NCI-H2081 treated with DMSO at 0.1 percent for 48 hours (cell line): ENCODE measurements at places on chromosomes 12 and 14.

DNA sequence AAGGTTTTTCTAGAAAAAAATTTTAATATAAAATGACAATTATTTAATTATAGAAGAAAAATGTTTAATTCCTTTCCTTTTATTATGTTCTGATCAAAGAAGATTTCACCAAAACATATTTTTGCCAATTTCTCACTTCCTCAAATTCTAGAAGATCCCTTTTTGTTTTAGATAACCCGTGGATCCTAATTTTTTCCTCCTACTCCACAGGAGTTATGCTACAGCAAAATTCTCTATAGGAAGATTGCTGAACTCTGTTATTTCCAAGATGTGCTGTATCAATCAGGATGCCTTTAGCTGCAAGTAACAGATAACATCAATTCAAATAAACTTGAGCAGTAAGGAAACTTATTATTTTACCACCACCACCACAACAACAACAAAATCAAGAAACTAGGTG, 3.8 kb upstream of the SNX6 start:
- no peak for DNase-seq

- no peak for DNase-seq
Measured at GRCh38 chr12:68621472-68622081, 10.9 kb downstream of the RAP1B start.

- DNase-seq, result no peak
Measured at GRCh38 chr12:32820376-32820931, 64.8 kb upstream of the YARS2 start.

DNA sequence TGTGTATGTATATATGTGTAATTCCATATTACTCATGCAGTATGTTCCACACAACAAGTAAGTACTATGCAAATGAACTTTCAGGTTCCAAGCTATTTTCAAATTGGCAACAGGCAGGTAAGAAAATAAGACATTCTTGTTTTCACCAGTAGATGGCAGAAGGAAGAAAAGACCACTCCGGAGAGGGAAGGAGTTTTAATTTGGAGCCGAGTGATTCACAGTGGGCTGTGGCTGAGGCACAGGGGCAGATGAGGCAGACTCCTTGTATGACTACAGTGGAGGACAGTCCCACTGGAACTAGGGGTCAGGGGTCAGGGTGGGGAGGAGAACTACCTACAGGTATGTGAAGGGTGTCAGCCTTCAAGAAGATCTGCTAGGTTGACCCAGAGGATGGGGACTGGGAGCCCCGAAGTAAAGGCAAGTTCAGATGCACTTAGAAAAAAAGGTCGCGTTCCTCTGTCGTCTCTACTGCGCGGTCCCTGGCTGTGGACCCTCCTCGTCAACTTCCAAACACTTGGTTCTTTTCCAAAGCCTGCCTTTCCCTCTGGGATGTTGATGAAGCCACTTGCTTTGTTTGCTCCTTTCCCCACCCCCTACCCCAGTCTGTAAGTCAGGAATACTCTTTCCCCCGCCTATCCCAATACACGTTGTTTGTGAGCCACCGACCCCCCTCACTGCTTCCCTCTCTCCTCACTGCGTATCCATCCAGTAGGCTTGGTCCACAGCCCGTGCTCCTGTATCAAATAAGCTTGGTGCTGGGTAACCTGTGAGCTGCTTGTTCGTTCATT, 24.1 kb downstream of the DDX47 start:
- DNase-seq, result peak; percentile 21

- no peak for DNase-seq
Measured at GRCh38 chr14:55146425-55146824, 17.4 kb downstream of the LGALS3 start.

GRCh38 chr14:94312481-94313246, 10.5 kb downstream of the SERPINA6 start:
- DNase-seq, result no peak

DNA sequence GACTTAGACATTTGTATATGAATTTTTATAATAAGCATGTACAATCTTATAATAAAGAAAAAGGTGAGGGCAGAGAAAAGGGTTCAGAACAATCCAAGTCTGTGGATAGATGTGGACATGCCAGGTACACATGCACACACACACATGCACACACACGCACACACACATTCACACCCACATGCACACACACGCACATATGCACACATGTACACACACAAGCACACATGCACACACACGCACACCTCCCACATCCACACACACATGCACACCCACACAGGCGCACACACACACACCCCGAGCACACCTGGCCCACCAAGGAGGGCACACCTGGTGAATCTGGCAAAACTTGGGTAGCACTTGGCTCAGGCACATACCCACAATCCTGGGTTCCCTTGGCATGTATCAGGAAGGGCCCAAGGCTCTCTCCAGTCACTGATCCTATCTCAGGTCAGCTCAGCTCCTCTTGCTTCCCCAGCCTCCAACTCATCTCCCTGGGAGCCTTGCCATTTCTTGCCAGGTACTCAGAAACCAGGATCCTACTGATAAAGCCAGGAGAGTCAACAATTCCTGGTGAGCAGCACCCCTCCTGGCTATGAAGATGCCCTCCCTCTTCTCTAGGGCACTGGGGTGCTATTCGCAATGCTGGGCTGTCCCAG, 18.6 kb upstream of the TMEM106C start:
- DNase-seq, result no peak

DNA sequence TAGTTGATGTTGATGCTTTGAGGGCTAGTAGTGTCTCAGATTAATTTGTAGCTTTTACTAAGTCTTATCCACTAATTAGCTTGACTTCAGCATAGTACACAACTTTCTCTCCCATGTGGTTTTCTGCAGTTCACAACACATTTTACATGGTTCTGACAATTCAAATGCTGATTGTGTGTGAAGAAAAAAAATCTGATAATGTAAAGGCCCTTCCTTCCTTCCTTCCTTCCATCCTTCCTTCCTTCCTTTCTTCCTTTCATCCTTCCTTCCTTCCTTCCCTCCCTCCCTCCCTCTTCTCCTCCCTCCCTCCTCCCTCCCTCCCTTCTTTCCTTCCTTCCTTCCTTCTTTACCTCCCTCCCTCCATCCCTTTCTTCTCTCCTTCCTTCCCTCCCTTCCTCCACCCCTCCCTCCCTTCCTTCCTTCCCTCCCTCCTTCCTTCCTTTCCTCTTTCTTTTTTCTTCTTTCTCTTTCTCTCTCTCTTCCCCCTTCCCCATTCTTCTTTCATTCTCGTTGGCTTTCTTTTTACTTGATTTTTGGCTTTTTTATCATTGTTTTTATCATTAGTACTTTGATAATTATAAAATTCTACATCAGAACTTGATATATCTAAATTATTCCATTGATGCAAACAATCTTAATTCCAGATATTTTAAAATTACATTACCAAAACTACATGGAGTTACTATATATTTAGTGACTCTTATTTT, 1415.6 kb downstream of the LRFN5 start:
- no peak for DNase-seq

- no peak for DNase-seq
Measured at GRCh38 chr12:52984136-52984535, 22.1 kb upstream of the EIF4B start.

DNA sequence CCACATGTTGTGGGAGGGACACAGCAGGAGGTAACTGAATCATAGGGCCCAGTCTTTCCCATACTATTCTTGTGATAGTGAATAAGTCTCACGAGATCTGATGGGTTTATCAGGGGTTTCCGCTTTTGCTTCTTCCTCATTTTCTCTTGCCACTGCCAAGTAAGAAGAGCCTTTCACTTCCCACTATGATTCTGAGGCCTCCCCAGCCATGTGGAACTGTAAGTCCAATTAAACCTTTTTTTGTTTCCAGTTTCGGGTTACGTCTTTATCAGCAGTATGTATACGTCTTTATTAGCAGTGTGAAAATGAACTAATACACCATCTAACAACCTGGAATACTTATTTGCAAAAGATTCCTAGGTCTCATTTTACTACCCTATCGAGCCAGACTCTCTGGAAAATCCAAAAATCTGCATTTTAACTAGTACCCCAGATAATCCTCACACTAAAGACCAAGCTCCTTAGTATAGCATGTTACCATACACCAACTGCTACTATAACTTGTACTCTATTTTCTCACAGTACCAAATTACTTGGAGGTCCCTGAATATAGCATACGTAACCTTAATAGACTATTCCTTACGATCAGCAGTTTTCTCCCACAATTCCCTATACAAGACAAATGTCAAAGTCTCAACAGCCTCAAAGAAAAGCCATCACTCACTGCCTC, 11.5 kb downstream of the GTF2A1 start:
- DNase-seq, result no peak

DNA sequence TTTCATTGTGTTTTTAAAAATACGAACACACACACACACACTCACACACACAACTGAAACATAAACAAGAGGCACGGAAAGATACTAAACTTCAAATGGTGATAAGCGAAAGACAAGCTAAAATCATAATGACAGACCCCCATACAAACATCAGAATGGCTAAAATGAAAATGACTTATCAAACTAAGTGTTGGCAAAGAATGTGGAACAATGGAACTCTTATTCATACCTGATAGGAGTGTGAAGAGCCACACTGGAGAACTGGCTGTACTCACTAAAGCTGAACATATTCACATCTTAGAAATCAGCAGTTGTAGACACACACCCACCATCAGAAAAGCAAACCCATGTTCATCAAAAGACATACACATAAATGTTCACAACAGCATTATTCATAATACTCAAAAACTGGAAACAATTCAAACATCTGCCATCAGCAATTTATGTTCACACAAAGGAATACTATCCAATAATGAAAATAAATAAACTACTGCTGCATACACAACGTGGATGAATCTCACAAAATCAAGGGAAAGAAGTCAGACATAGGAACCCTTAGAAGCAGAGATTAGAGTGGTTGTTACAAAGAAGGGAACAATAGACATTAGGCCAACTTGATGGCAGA, 11.8 kb downstream of the STXBP6 start:
- no peak for DNase-seq

DNA sequence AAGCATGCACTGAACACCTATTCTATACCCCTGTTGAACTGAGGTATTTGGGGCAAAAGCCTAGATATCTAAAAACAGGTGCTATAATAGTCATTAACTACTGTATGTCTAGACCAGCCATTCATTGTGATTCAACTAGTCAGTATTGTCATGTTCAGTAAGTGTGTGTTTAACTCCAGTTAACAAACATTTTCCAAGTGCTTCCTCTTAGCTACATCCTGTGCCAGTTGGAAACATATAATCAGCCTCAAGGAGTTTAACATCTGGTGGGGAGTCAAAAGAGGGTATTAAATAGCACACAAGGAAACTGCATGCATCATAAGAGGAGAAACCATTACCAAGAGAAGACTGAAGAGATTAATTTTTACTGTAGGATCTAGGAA, 20.4 kb downstream of the TMTC1 start:
- DNase-seq, result no peak

DNA sequence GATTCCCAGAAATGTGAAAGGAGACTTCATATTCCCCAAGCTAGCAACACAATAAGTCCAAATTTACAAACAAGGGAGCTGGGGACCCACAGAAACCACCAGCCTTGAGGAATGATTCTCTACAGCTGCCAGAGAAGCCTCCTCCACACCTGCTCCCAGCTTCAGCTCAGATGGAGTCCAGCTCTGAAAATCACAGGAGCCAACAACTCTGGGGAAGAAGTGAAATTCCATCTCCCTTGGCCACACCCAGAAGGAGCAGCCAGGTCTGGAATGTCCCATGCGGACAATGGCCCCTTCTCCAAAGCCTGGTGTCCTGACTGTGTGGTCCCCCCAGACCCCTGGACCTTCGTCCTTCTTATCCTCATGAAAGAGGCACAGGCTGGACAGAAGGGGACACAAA, 45.4 kb downstream of the SYNE3 start:
- DNase-seq, result no peak

DNA sequence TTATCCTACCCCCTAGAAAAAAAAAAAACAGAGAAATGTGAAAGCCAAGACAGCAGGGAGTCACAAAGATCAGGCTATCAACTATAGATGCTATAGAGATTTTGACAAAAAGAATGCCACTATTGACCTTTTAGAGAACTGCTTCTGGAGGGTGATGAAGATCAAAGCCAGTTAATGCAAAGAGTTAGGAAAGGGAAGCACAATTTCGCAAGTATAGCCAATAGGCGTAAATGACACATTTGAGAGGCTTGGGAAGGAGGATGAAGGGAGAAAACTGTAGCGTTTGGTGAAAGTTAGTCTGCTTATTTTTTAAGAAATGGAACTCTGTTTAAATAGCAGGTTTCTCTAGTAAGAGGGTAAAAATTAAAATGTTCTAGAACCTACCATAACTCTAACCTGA, 190.7 kb downstream of the DUSP6 start:
- no peak for DNase-seq

DNA sequence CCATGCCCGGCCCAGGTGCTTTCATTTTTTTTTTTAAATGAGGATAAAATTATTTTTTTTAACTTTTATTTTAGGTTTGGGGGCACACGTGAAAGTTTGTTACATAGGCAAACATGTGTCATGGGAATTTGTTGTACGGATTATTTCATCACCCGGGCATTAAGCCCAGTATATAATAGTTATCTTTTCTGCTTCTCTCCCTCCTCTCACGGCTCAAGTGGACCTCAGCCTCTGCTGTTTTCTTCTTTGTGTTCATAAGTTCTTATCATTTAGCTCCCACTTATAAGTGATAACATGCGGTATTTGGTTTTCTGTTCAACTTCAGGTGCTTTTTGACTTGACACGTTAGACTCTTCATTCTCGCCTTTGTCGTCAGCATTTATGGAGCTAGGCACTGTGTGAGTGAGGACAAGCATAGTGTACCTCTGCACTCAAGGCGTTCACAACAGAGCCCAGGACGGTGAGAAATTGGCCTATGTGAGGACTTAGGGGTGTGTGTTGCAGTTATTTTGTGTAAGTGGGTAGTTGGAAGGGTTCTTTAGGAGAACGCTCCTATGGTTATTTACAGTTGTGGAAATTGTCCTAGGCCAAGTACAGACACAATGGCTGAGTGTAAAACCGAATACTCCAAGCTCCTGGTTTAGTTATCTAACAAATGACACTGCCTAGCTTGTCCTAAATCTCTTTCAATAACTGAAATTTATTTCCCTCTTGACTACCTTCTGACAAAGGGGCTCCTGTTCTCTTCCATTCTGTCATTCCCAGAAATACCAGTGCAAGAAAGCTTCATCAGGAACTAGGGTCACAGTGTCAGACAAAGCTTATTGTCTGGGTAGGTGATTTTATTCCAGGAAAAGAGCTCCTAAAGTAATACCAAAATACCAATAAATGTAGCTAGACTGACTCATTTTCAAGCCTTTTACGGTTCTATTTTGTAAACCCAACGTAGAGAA, 200.5 kb upstream of the PRICKLE1 start:
- DNase-seq, result no peak

DNA sequence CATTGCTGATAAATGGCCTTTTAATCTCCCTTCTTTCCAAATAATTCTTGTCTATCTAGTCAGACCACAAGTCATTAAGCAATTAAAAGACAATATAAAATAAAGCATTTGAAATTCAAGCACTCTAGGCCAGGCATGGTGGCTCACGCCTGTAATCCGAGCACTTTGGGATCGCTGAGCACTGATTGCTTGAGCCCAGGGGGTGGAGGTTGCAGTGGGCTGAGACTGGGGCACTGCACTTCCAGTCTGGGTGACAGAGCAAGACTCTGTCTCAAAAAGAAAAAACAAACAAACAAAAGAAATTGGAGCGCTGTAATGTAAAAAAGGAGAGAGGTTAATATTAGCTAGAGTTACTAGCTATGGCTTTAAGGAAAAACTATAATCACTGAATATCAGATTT, 30.5 kb upstream of the CSRP2 start:
- DNase-seq, result no peak

- no peak for DNase-seq
Measured at GRCh38 chr14:85533023-85533860, 3.3 kb downstream of the FLRT2 start.

- DNase-seq, result no peak
Measured at GRCh38 chr12:30019366-30020140, 235.8 kb upstream of the TMTC1 start.
